NCI-H2029 treated with DMSO at 0.1 percent for 48 hours (cell line): ENCODE measurements at places on chromosomes 5 and 9.
A peak's percentile ranks its signal among the peaks of the same experiment; 100 is the strongest.

DNA sequence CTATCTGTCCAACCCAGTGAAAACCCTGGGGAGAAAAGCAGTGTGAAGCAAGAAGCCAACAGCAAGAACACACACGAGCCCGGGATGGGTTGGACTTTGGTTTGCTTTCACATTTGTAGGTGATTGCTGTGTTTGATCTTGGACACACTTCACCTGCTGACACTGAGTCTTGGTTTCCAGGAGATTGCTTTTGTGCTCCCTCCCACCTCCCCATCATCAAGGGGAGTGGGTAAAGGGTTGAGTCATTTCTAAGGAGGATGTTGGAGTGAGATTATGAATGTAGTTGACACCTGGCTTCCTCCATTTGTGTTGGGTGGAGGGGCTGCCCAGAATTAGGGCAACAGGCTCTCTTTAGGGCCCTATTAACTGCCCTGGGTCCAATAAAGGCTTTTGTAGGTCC lies 37.5 kb downstream of the ANKDD1B start:
- DNase-seq: no peak

GRCh38 chr5:145362266-145362665 lies 472.9 kb downstream of the PRELID2 start:
- no peak for DNase-seq

- DNase-seq: no peak
Measured at GRCh38 chr5:171421331-171422262, 2.1 kb downstream of the FGF18 start.

GRCh38 chr9:14051419-14051818 lies 262.5 kb downstream of the NFIB start:
- DNase-seq: no peak

GRCh38 chr9:948497-948896 lies 28.0 kb upstream of the DMRT3 start:
- peak; percentile 75 for DNase-seq

DNA sequence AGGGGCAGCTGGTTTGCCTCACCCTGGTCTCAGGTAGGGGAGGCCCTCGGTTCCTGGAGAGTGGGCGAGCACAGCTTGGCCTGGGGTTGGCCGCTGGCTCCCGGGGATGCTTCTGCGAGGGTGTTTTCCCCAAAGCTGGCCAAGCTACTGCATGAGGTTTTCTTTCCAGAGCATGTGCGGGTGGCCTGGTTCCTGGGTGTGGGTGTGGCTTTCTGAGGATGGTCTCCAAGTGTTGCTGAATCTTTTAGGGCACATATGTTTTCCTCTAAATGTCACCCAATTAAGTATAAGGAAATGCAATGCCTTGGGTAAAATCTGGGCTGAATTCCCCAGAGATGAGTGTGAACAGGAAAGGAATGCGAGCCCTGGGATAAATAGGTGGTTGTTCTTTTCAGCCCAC lies 115.8 kb upstream of the ICE1 start:
- DNase-seq: no peak

DNA sequence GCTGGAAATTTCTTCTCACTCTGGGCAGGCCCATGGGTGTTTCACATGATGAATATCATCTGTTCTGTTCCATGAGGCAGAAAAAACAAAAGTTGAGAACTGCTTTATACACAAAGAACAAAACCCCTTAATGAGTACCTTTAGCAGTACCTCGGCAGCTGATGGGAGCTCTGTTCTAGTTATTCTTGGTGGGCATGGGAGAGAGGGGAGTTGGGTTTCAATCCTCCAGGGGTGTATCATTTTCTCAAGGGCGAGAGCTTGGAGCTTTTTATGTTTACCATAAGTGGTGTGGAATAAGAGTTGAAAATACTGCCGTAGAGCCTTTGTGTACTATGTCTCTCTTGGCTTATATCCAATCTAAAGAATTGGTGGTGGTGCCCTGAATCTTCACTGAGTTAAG lies 103.3 kb upstream of the ZNF608 start:
- DNase-seq: no peak

DNA sequence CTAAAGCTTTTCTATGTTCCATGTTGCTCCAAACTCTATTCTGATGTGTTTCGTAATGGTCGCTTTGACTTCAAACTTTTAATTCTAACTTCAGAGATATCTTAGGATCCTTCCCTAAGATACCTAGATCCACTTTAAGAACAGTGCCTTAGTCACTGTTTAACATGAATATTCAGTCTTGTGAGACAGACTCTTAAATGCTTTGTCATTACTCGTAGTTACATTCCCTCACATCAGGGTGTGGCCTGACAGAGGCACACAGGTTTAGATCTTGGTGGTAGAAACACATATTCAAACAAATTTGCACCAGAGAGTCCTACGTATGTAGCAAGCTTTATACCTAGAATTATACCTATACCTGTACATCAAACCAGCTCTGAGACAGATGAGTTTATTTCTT lies 687.0 kb upstream of the C9orf72 start:
- DNase-seq: no peak

- DNase-seq: no peak
Measured at GRCh38 chr9:34413231-34413852, 36.6 kb upstream of the MYORG start.

- DNase-seq: no peak
Measured at GRCh38 chr5:130222573-130222972, 318.3 kb downstream of the CHSY3 start.

- DNase-seq: no peak
Measured at GRCh38 chr5:44945743-44946142, 137.0 kb downstream of the MRPS30 start.

GRCh38 chr5:179495906-179496455 lies 54.4 kb upstream of the RUFY1 start:
- DNase-seq: no peak
